ENCODE measurements at places on chromosomes 4 and X. TPM values are rescaled to one million over a fixed set of nuclear protein-coding genes. Genes with fewer than 3 reads are reported as not detected.

- DNase-seq, result no peak
Observed at GRCh38 chr4:41202820-41203568, 11.3 kb downstream of the APBB2 start.

DNA sequence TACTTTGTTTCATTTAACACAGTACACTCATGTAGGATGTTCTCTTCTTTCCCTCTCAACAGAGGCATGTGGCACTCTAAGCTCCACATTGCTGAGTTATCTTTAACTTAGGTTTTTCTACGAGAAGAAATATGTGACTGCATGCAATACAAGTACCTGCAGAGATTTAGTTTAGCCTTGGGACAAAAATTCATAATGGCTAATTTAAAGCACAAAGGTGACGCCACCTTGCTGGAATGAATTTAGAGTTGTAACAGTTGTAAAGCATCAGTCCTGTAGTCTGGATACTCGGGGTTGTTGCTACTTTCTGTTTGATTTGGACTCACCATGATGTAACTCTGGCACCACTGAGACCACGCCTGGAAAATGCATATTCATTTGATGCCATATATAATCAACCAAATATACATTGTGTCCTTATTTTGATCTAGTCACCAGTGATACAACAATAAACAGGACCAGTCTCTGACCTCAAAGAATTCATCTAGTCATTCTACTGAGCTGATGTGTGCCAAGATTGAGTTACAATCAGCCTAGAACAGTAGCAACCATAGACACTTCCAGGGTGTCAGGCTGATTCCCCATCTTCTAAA is 451.0 kb upstream of the ZFP42 start:
- no peak for DNase-seq

GRCh38 chr4:149891426-149891825 is 75.8 kb upstream of the IQCM start:
- peak; percentile 33 for DNase-seq

DNA sequence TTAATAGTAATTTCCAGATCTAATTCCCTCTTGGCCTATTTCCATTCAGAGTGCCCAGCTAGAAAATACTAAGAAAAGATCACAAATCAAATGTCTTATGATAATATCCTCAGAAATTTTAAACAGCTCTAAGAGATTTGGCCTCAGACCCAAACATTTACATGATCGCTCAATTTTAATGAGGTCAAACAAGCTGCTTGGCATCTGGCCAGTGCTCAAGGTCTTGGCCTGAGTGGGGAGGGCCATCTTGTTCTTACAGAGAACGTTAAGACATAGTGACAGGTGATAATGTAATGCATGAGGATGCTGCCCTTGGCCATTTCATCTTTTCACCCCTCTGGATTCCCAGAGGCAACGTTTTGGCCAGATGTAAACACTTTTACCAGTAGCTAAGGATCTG is 159.2 kb upstream of the SLC7A11 start:
- no peak for DNase-seq

GRCh38 chr4:187178587-187178986 is 454.9 kb upstream of the FAT1 start:
- no peak for DNase-seq

DNA sequence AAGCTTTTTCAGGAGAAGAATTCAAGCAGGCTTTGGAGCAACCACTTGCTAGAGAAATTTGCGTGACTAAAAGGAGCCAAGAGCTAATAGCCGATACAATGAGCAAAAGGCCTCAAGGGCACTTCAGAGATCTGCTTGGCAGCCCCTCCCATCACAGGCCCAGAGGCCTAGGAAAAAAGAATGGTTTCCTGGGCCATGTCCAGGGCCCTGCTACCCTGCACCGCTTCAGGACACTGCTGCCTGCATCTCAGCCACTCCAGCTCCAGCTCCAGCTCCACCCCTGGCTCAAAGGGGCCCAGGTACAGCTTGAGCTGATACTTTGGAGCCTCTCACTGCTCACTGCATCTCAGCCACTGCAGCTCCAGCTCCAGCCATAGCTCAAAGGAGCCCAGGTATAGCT is 98.9 kb downstream of the FAM13A start:
- no peak for DNase-seq

GRCh38 chr4:68182382-68182820 is 52.7 kb upstream of the TMPRSS11F start:
- DNase-seq, result no peak

DNA sequence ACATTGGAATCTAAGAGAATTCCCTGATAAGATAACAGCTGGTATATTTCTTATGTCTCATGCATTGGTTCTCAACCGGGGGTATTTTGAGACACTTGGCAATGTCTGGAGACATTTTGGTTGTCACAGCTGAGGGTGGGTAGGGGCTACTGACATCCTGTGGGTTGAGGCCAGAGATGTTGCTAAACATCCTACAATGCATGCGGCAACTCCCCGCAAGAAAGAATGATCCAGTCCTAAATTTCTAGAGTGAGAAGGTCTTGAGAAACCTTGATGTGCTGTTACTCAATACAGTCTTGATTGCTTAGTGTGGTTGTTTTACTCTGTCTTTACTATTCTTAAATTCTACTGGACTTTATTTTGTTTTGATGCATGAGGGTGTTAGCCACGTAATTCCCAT is 287.2 kb downstream of the FRMPD4 start:
- no peak for DNase-seq

DNA sequence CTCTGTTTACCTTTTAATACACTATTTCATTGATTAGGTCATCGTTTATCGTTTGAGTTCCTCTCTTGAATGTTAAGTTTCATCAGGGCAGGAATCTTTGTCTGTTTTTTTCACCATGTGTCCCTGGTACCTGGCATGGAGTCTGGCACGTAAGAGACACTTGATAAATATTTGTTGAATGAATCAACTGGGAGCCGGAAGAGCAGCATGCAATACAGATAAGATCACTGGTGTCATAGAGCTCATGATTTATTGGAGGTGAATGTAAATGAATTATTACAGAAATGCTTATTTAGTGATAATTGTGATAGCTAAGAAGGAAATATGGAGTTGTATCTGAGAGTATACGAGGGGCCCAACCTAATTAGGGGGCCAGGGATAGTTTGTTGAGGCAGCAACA is 62.8 kb downstream of the UCHL1 start:
- DNase-seq, result peak; percentile 51

DNA sequence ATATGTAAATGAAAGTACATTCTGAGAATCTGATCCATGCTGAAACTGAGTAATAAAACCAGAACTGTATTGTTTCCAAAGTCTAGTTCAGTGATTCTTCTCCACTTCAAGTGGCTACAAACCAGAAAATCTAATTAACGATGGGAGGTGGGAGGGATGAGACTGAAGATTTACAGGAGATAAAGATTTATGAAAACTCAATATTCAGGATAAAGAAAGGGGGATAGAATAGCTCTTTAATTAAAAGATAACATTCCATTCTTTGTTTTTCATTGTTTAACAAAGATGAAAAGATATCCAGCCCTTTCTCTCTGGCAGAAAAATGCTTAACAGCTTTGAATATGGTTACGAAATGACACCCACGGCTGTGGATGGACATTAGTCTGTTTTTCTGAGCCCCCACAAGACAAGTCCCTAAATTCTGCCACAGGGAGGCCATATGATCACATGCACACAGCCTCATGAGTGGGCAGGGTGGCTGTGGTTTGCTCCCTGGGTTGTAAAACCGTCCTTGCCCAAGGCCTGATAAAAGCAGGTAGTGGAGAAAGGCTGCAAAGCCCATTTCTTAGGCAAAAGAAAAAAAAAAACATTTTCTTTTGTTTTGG is 36.4 kb downstream of the TMEM150C start:
- no peak for DNase-seq

GRCh38 chr4:177339477-177340374 is 30.1 kb downstream of the NEIL3 start:
- peak; percentile 43 for DNase-seq

- DNase-seq, result no peak
Observed at GRCh38 chr4:99529228-99529627, 18.4 kb downstream of the C4orf17 start.

DNA sequence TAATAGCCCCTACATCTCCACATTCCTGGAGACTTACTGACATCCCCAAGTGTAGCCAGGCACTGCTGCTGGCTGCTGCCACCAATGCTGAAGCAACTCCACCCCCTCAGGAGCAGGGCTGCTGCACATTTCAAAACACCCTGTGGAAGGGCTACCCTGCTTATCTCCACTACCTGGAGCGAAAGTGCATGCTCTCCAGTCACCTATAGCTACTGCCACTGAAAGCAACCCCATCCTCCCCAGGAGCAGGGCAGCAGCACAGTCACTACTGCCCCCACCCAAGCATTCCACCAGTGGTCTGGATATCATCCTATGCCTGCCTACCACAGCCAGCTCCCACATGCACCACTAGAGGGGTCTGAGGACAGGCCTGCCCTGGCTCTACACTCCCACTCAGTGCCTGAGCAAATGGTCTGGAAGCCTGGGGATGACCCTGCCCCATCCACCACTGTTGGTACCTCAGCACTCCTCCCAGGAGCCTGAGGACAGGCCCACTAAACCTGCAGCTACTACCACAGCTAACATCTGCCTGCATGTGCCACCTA is 55.3 kb downstream of the MANBA start:
- DNase-seq, result no peak

- no peak for DNase-seq
Observed at GRCh38 chr4:82903737-82904136, 3.2 kb downstream of the THAP9 start.

GRCh38 chrX:41664375-41664901 is 24.3 kb upstream of the GPR34 start:
- DNase-seq, result no peak

GRCh38 chrX:115702982-115703381 is 142.0 kb downstream of the PLS3 start:
- no peak for DNase-seq

DNA sequence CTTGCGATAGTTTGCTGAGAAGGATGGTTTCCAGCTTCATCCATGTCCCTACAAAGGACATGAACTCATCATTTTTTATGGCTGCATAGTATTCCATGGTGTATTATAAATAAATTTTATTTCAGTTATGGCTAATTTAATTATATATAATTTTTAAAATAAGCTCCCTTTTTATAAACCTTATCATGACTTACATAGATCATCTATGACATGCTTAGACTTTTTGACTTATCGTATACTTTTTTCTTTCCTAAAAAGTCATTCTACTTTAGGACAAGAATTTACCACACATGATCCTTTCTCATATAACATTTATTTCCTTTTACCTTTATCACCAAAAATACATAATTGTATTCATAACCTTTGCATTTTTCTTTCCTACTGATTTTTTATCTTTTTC is 376.5 kb downstream of the CCSER1 start:
- no peak for DNase-seq

GRCh38 chr4:94208266-94208665 is 601 bp downstream of the SMARCAD1 start:
- DNase-seq, result no peak

DNA sequence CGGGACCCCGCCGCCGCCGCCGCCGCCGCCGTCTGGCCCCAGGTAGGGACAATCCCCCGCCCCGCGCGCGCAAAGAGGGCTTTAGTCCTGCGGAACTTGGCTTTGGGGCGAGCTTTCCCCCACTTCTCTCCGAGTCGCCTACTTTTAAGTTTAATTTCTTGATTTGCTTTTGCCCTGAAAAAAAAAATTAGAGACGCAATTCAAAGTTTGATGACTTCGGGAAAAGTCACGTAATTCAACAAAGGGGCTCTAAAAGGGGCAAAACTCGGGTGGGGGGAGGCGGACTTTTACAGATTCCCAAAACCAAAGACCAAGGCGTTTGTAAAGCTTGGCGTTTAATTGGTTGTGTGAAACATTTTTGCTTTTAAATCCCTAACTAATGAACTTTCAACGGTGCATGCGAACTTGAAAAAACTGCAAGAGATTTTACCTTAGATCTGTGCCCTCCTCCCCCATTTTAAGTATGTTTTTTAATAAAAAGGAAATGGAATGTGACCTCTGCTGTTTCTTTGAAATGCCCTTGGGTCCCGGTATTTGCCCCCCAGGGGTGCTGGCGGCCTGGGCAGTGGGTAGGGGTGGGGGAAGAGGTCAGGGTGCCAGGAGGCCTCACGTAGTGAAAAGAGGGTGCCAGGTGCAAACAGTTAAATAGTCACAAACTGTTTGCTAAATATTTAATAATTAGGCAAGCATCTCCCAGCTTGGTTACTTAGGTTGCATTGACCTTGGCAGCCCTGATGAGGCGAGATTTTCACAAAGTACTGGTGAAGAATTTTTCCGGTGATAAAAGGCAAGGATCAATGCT is 209.7 kb downstream of the NWD2 start:
- DNase-seq, result no peak

GRCh38 chrX:133970076-133970475 is 15.3 kb downstream of the GPC3 start:
- DNase-seq, result no peak

DNA sequence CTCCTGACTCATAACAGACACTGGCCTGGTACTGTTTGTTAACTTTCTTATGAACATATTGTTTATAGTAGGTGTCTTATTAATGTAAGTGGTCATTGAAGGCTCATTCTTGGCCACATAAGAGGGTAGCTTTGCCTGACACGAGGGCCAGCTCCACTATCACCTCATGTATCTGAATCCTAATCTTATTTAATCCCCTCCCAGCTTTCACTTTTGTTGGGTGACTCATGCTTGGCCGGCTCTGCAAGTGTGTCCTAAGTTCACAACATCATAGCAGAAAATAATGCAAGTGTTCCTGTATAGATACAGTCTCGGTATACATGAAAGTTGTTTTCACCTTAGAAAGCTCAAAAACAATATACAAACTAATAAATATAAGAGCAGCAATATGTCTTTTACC is 283.8 kb downstream of the IQCM start:
- peak; percentile 41 for DNase-seq

- DNase-seq, result no peak
Observed at GRCh38 chrX:100356351-100356896, 53.6 kb downstream of the PCDH19 start.

GRCh38 chrX:109252789-109253188 is 229.1 kb downstream of the GUCY2F start:
- no peak for DNase-seq

Gene GPRASP3
- total RNA-seq, result 0.86 TPM

Gene IL2
- not detected for total RNA-seq

Gene ATP2B3
- total RNA-seq, result not detected

Gene HAND2
- 0.50 TPM for total RNA-seq

Gene LAMTOR3
- 59.8 TPM for total RNA-seq

Gene DDX53
- not detected for total RNA-seq

Gene SMIM10
- 0.40 TPM for total RNA-seq

Gene EPHA5
- not detected for total RNA-seq

Gene RS1
- total RNA-seq, result not detected

Gene SPINK2
- total RNA-seq, result not detected

Gene SPATA18
- not detected for total RNA-seq

Gene SPANXA1
- 2.1 TPM for total RNA-seq
